ENCODE measurements at places on chromosomes 7 and 10.

GRCh38 chr10:69107699-69108098, 16.3 kb upstream of the VPS26A start:
- no peak for DNase-seq

DNA sequence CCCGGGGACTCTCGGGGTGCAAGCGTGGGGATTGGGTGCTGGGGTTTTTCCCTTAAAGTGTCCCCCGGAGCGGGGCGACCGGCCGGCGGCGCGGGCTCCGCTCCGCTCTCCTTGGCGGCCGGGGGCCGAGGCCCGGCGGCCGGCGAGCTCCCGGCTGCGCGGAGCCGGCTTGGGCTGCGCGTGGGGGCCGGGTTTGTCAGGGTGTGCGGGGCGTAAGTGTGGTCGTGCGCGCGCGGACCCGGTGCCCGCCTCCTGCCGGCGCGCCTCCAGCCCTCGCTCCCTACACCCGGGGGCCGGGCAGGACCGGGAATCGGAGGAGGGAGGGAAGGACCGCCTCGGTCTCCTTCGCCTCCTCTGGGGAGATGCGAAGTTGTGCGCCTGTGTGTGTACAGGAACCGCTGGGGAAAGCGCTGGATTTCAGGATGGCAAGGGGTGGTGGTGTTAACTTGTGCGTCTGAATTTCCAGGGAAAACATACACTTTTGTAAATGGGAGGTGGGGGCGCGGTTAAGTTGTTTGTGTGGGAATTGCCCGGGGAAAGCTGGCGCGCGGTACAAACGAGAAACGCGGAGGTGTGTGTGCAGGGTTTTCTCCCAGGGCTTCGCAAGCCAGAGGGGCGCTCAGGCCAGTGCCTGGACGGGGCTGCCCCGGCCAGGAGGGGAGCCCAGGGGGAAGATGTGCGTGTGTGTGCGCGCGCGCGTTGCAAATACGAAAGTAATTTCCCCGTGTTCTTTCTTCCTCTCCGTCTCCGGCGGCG, 737 bp downstream of the ZMIZ1 start:
- no peak for DNase-seq

DNA sequence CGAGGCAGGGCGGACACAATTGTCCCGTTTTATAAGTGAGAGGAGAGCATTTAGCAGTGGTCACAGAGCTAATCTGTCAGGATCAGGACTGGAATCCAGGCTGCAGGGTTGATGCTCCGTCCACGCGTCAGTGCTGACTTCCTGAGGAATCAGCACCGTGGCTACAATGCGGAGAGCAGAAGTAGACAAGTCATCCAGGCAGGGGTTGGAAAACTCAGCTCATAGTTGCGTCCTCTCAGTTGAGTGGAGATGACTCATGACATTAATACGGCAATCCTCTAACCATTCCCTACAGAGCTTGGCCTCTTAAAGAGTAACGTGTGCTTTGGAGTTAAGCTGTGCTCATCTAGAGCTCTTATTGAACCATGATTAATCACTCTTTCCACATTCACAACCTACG, 17.1 kb upstream of the HTR5A start:
- no peak for DNase-seq

DNA sequence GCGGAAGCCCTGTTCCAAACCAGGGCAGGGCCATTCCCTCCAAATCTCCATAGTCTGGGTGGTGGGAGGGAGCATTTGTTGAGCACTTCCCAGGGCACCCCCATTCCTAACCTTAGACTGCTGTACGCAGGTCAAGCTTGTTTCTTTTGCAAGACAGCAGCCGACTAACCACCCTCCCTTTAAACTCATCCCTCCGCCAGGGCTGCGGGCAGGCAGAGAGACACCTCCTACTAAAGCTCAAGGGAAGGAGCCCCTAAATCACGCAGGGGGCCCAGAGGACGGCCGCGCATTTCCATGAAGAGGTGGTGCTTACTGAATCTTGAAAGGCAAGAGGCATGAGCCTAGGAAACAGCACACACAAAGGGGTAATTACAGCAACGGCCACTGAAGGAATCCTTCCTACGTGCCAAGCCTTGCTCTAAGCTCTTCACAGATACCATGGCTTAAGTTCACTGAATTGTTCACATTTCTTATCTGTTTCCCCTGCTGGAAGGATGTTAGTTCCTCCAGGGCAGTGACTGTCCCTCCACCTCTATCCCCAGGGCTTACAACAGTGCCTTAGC, 90.0 kb downstream of the PROSER2 start:
- no peak for DNase-seq

DNA sequence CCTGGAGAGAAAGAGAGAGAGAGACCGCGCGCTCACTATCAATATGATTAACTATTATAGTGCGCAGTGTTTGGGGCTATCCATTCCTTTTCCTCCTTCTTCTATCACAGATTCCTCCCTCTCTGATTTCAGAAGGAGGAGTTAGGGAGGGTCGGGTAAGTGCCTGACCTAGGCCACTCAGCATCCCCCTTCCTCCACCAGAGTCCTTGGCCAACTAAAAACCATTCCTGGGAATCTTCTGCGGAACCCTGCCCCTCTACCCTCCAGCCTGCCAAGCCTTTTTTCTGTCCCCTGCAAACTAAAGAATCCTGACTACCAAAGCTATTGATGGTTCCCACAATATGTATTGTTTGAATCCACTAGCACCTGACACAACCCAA, 256.2 kb upstream of the NFE2L3 start:
- DNase-seq, result no peak

DNA sequence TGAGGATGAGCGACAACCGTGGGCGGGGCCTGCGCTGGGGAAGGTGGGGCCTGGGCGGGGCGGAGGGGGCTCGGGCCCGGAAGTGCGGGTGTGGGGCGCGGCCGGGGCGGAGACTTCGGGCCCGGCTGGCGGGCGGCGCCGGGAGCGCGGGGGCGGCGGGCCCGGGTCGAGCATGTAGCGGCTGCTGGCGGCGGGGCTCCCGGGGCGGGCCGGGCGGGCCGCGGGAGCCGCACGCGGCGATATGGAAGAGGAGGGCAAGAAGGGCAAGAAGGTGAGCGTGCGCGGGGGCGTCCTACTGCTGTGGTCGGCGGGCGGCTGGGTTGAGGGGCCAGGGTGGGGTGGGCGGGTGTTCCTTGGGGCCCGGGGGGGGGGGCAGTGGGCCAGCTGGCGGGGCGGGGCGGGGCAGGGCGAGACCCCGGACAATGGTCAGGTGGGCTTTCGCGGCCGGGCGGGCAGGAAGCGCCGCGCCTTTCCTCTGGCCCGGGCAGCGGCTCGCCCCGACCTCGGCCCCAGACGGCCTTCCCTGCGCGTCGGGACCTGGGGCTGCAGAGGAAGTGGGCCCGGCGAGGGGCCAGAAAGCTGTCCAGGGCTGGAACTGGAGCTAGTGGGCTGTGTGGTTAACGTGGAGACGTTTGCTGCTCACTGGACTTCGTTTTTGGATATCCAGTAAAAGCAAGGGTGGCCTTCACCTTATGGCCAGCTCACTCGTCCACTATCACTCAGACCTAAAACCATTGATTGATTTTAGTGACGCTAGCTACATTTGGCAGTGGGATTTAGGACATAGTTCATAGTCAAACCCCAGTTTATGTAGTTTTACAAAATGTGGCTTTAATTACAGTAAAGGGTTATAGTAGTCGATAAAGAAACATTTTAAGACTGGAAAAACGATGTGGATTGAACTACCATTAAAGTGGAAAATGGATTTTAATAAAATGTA, at the start of gene CCM2:
Gene CCM2, plus strand, starts transcription at position 109 of the 940 bp plus-strand sequence. Its CDS starts 133 bp downstream, at position 242.
- DNase-seq, result no peak

DNA sequence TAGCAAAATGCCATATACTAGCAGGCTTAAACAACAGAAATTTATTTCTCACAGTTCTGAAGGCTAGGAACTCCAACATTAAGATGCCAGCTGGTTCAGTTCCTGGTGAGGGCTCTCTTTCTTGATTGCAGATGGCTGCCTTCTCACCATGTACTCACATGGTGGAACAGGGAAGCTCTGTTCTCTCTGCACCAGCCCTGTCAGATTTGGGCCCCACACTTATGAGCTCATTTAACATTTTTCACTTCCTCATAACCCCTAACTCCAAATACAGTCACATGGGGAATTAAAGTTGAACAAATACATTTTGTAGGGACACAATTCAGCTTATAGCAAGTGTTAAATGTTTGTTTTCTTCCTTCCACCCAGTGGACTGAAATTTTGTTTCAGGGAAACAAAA, 218.6 kb upstream of the TAC1 start:
- no peak for DNase-seq

GRCh38 chr10:121574519-121575166, 23.6 kb downstream of the FGFR2 start:
- DNase-seq, result no peak

- no peak for DNase-seq
Observed at GRCh38 chr7:133584956-133585668, 332.2 kb downstream of the EXOC4 start.

DNA sequence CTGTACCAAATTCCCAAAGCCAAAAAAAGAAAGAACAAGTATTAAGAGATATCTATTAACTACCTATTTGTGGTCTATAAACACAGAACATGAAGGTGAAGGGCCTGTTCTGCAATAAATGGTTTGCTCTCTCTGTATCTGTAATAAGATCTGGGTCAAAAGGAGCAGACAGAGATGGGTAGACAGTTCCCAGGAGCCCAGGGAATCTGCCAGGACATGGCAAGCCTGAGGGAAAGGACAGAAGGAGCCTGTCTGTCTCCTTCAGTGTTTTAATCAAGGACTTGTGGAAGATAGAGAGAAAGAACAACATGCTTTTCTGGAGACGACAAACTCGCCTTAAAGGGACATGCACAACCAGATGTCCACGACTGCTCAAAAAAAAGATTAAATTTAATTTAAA, 165.7 kb downstream of the ELMO1 start:
- DNase-seq, result no peak
